ENCODE measurements at places on chromosomes 3 and 15. TPM values are rescaled to one million over a fixed set of nuclear protein-coding genes. Genes with fewer than 3 reads are reported as not detected.

- DNase-seq = no peak
Measured at GRCh38 chr15:81411051-81411450, 37.0 kb upstream of the TMC3 start.

DNA sequence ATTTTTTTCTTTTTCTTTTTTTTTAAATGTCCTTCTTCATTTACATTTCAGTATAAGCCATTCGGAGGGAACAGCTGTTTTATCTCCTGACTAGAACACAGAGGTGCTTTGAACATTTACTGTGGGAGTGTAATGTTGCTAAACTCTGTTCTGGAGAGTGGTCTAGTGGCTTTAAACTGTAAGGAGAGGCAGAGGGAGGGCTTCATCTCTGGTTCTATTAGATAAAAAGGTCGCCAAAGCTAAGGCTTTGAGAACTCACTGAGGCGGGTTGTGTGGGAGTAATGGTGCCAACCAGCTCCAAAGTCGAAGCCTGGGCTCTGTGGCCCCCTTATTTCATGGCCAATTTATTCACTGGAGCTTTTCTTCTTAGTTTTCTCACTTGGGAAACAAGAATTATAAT is 133.2 kb downstream of the ANXA2 start:
- no peak for DNase-seq

DNA sequence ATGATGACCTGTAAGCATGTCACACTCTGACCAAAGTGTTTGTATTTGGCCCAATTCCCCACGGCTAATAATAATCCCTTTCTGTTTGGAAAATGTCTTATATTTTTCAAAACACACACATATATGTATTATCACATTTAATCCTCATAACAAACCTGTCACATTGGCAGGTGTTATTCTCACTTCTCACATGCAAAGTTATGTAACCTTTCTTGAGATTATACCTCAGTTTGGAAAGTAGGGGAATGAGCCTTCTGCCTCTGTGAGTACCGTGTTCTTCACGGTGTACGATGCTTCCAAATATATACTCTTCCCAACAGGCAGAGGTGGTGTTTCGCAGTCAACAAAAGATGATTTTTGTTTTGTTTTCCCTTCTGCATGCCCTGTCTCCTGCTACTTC is 205.6 kb downstream of the TP63 start:
- DNase-seq = no peak

- no peak for DNase-seq
Measured at GRCh38 chr3:12591997-12592715, 35.3 kb downstream of the MKRN2 start.

- DNase-seq = peak; percentile 29
Measured at GRCh38 chr3:61250784-61251173, 473 bp downstream of the FHIT start.

FSTL1 gene
- total RNA-seq = 1.7 TPM

GRCh38 chr3:12817343-12817710 is 20.8 kb downstream of the CAND2 start:
- DNase-seq = no peak

GRCh38 chr3:161070980-161071663 is 34.0 kb downstream of the B3GALNT1 start:
- DNase-seq = no peak

DNA sequence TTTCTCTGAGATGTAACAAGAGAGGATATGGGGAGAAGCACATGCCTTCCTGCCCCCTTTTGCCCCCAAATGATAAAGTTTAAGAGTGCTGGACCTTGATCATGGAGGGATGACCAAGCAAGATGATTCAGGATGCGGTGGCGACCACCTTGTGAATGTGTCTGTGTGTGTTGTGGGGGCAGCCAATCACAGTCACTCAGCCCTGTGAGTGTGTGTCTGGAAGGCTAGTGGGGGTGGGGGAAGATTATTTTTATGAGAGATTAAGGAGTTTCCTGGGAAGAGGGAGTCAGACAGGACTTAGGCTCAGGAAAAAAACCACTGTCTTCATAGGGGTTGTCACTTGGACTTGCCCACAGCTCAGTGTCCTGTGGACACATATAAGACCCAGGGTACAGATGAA is 57.8 kb upstream of the KY start:
- DNase-seq = no peak

UBA7 gene
- 98.6 TPM for total RNA-seq

DNA sequence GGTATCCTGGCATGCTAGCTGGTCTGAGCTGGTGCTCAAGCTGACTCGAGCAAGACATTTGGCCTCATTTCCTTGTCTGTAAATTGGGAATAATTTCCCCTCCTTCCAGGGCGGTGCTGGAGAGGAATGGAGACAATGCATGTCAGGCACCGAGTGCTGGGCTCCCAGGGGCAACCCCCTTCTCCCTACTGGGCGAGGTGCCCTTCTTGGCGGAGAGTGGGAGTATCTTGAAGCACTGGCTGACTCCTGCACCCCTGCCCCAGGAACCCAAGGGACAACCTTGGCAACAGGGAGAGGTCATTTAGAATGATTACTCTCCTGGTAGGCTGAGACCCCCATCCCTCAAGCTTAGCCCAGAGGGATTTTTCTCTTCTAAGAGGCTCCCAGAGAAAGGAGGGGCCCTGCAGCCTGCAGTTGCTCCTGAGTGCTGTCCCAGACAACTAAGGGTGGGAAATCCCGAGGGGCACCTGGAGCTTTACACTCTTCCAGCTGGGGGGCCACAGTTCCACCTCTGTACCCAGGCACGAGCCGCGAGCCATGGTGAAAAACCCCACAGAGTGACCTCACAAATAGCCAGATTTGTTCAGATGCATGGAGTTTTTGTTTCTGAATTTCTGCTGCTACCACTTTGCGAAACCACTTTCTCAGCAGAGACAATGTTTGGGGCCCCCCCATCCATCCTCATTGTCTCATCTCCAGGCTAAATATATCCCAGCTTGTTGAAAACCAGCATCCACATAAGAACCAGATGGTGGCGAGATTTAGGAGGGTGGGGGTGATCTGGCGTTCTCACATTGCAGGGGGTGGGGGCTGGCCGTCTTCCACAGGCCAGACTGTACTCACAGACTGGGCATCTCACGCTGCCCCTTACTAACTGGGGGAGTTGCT is 44.8 kb downstream of the ABTB1 start:
- DNase-seq = no peak

DNA sequence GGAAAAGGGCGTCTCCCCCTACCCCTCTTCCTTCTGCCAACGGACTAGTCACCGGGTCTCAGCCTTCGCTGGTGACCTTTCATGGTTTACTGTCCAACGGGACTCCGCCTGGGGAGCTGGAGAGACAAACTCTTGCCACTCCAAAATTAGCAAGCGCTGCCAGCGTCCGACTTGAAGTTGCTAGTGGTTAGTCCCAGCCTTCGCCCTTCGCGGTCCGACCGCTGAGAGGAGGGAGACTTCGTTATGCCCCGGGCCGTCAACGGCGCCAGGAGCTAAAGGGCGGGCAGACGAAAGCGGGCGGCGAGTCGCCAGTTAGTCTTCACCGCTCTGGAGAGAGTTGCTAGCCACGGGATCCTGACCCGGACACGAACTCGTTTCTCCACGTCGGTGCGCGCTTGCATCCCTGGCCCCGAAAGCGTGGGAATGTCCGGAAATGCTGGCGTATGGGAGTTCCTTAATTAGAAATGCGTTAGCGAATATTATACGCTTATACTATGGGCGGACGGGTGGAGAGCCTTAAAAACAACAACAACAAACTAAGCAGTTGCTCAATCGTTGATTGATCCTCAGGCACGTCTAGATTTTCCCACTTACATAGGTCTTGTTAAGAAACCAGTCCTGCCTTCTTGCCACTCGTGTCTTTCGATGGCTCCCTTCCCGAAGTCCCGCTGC is 716 bp downstream of the SMC4 start:
- peak; percentile 33 for DNase-seq

GOLGA8Q gene
- 1.0 TPM for total RNA-seq

MME gene
- not detected for total RNA-seq

GRCh38 chr3:88334187-88334868 is 184.6 kb downstream of the C3orf38 start:
- DNase-seq = no peak

GRCh38 chr3:161423911-161424522 is 52.7 kb upstream of the SPTSSB start:
- DNase-seq = no peak

DNA sequence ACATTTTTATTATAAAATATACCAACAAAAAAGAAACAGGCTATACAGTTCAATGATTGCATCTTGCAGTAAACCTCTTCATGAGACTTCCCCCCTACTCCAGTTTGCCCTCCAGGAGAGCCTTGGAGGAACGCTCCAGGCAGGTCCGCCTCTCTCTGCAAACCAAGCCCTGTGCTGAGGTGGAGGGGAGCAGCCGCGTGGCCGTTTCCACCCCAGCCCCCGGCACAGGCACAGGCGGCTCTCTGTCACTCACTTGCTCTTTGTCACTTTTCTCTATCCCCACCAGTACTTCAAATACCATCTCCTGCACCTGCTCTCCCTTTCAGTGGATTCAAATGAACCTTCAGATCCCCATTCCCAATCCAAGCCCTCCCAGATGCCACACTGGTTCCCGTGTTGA is 479.9 kb downstream of the OCA2 start:
- no peak for DNase-seq

DNA sequence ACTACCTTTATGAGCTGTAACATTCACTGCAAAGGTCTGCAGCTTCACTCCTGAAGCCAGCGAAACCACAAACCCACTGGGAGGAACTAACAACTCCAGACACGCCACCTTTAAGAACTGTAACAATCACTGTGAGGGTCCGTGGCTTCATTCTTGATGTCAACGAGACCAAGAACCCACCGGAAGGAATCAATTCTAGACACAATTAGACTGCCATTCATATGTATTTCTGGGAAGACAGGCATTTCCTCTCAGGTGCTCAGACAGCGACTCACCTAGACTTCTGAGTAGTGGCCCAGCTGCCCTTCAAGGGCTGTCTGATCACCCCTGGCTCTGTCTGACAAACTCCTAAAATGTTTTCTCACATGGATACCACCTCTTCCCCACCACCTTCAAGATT is 506.8 kb downstream of the PDCD6IP start:
- no peak for DNase-seq

GRCh38 chr3:4758957-4759656 is 220.1 kb upstream of the BHLHE40 start:
- DNase-seq = no peak

NKIRAS1 gene
- 3.6 TPM for total RNA-seq

GRCh38 chr15:89116404-89116803 is 28.1 kb downstream of the ABHD2 start:
- no peak for DNase-seq

CISH gene
- 242 TPM for total RNA-seq

RASGRF1 gene
- not detected for total RNA-seq

DNA sequence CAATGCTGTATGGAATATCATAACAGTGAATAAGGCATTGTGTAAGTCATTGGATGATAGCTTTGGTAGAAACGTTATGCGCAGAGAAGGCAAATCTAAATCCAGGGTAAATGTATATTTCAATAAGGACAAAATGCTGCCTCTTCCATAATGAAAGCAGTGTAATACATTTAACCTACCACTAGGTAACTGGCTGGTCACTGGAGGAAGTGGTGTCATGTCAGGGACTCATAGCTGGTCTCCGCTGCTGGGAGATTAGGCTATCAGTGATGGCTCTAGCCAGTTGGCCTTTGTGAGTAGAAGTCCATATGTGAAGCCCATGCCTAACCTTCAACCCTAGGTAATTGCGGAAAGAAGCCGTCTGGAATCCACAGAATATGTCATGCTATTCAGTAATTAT is 140.9 kb downstream of the NLGN1 start:
- no peak for DNase-seq

DNA sequence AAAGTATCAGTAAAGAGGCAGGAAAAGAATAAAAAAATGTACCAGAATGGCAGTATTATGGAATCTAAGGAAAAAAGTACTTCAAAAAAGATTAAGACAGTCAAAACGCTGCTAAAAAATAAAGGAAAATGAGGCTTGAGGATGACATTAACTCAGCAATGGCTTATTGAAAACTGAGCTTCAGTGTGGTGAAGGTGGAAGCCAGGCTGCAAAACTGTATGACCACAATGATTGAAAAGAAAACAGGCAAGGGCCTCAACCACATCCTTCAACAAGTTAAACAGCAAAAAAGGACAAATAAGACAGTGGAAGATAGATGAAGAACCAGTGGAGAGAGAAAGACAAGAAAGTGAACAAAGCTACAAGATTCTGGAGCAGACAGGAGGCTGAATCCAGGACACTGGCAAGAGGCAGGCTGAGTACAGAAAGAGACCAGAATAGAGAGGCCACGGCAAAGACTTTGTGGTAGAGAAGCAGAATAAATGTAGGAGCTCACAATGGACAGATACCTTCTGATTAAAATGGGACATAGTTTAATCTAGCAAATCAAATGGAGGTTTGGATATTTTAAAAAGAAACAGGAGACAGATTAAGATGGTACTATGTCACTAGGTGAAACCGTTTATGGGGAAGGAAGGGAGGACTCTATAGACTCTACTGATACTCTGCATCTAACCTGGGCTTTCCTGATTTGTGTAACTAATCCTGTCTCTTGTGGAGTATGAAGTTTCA is 86.1 kb downstream of the TJP1 start:
- no peak for DNase-seq
